Cardiac fibroblast (primary cell): ENCODE measurements at places on chromosomes 6 and 20.

DNA sequence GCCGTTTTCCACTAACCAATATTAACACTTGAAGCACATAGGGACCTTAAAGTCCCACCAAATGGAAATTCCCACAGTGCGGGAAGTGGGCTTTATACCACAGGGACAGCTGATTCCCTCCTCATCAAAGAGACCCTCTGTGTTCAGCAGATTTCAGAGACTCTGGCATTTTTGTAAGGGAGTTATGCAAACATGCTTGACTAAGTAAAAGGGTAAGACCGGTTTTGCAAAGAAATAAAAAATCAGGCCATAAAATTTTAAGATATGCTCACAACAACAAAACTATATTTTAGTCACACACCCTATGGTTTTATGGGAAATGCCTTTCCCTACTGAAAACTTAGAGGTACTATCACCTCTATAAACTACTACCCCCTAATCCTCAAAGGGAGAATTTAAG lies 45.4 kb upstream of the SPTLC3 start:
- no peak for DNase-seq

GRCh38 chr6:14881398-14881797 lies 364.5 kb upstream of the JARID2 start:
- peak; percentile 85 for DNase-seq

DNA sequence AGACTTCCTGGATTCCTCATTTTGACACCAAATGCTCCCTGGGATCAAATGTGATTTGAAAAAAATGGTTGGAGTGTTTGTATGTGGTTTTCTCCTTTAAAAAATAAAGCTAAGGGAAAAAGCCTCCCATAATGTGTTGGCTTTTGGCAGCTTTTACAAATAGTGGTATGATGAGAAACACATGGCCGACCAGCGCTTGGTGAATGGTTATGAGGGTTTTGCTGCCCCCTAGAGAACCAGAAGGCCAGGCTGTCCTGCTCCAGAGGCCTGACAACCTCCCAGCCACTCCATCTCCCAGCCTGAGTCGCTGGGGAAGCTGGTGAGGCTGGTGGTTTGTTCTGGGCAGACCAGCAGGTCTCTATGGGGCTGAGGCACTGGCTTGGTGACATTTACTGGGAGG lies 69.3 kb downstream of the CLIC5 start:
- DNase-seq: peak; percentile 73

DNA sequence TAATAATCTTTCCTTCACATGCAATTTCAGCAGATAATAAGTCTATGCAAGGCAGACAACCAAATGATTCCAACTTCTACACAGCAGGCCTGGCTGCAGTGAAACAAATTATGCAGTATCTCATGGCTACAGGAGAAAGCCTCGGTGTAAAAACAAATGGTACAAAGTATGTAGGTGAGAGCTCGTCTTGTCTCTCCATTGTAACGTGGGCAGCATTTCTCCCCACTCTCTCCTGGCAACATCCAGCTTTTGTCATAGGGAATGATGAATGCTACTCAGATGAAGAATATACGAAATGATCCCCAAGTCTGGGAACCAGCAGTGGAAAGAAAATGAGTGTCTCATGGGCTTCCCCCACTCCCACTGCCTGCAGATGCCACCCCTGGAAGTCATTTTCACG lies 32.4 kb downstream of the FYN start:
- no peak for DNase-seq

GRCh38 chr6:45697605-45698004 lies 318.1 kb downstream of the CLIC5 start:
- DNase-seq: peak; percentile 98

DNA sequence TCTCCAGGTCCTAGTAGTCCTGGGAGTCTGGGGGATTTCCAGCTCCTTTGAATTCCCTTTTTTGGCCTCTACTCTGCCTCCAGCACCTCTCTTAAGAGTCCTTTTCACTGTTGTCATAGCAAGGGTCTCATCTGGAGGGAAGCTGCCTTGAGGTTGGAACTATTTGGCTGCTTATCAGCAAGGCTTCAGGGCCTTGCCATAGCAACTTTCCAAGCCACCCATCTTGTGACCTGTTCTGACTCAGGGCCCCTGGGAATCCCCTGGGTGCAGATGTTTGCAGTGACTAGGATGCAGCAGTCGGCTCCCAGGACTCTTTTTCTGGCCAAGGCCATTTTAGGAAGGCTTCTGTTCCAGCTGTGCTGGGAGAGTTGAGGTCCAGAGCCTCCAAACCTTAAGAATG lies 12.4 kb downstream of the PKIG start:
- peak; percentile 88 for DNase-seq

- DNase-seq: peak; percentile 64
These were observed 489.8 kb upstream of the MANEA start for GRCh38 chr6:95087394-95088097.

DNA sequence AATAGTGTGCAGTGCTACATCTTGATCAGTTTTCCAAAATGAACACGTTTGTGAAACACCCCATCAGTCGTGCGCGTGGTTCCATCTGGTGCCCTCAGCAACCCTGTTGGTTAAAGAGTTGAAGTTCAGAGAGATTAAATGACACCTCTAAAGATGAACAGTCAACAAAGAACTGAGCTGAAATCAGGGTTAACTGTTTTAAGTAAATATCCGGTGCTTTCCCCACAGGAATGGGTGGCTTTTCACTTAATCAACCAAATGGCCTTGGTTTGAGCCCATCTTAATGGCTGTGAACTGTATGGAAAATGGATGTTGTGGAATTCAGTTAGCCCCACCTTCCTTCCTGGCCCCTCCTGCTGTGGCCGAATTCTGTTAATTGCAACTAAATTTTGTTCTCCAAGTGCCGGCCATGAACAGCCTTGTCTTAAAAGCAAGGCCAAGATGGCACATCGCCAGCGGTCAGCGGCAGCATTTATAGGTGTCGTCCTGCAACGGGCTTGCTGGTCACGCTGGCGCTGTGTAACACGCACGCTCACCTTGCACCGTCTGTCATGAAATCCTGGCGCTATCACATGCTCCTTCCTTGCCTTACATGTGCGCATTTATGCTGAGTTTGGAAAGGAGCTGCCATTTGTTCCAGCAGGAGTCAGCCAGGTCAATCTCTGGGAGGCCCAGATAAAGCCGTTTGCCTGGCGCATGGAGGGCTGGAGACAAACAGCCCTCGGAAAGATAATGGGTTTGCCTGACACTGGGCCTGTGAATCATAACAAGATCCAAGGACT lies 164.5 kb downstream of the ERMARD start:
- DNase-seq: no peak

DNA sequence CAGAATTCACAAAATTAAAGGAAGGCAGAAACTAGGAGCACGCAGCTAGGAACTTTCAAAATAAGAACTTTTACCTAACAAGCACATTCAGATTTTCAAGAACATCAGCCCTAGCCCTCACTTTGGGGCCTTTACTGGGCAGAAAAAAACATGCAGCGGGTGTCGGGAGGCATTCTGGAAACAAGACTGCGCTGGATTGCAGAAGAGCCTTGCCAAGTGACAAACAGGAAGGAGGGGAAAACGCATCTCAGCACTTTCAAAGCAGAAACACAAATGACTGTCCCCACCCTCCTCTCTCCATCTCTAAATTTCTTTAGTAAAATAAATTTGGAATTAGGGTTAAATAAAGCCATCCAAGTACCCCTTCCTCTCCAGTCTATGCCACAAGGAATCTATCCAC lies 74.6 kb upstream of the RREB1 start:
- DNase-seq: no peak

- no peak for DNase-seq
These were observed 2.2 kb downstream of the PCED1A start for GRCh38 chr20:2838170-2838797.

DNA sequence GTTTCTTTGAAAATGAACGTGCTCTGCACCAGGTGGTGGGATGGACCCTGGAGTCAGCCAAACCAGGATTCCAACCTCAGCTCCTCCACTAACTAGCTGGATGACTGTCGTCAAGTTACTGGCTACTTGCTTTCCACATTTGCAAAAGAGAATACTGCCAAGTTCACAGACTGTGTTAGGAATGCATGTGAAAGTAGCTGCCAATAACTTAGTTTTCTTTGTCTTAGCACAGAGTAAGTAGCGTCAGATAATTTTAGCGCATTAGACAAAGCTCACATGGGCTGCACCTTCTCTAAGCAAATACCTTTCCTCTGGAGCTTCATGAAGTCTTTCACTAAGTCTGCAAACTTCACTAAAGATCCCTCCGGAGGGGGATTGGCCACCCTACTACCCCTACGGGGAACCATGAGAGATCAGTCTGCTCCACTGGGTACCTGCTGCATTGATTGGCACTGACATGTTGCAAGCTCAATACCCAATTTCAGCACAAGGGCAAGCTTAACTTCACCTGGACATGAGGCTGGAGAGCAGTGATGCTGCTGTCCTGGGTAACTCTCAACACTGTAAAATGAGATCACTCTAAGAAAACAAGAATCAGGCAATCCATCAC lies 113.9 kb downstream of the MBOAT1 start:
- peak; percentile 10 for DNase-seq
